ENCODE measurements at places on chromosomes 11 and 22.

DNA sequence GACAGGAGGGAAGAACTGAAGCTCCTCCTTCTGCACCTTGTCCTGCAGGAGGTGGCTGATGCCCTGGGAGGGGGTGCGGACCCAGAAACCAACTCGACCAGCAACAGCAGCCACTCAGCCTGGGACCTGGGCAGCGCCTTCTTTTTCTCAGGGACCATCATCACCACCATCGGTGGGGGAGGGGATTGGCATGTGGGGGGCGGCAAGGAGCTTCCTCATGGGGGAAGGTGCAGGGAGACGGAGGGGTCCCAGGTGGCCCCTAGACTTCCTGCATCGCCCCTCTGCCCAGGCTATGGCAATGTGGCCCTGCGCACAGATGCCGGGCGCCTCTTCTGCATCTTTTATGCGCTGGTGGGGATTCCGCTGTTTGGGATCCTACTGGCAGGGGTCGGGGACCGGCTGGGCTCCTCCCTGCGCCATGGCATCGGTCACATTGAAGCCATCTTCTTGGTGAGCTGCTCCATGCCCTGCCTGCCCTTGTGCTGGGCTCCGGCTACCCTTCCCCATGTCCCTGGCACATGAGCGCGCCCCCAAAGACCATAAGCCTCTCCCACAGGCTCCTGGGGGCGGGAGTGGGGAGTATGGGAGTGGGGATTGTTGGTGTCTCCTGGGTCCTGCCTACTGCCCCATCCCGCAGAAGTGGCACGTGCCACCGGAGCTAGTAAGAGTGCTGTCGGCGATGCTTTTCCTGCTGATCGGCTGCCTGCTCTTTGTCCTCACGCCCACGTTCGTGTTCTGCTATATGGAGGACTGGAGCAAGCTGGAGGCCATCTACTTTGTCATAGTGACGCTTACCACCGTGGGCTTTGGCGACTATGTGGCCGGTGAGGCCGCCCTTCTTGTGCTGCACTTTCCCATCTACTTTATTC lies 3.1 kb upstream of the CATSPERZ start:
- no peak for DNase-seq

- DNase-seq = no peak
Observed at GRCh38 chr11:95682552-95682951, 107.0 kb downstream of the FAM76B start.

GRCh38 chr22:20391222-20391621 lies 2.7 kb upstream of the ZNF74 start:
- DNase-seq = no peak

DNA sequence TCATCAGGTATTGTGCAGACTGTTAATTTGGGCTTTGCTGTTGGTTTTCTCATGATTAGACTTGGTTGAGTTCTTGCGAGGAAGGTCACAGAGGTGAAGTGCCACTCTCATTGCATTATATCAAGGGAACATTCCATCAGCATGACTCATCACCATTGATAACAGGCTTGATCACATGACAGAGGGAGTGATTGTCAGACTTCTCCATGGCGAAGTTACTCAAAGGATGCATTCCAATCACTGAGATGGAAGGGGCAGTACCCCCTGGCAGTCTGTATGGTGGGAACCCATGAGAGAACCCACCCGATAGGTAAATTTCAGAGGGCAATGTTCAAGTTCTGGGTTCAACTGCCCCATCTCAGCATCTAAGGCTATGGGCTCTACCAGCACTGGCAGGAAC lies 19.4 kb upstream of the P2RY2 start:
- no peak for DNase-seq

DNA sequence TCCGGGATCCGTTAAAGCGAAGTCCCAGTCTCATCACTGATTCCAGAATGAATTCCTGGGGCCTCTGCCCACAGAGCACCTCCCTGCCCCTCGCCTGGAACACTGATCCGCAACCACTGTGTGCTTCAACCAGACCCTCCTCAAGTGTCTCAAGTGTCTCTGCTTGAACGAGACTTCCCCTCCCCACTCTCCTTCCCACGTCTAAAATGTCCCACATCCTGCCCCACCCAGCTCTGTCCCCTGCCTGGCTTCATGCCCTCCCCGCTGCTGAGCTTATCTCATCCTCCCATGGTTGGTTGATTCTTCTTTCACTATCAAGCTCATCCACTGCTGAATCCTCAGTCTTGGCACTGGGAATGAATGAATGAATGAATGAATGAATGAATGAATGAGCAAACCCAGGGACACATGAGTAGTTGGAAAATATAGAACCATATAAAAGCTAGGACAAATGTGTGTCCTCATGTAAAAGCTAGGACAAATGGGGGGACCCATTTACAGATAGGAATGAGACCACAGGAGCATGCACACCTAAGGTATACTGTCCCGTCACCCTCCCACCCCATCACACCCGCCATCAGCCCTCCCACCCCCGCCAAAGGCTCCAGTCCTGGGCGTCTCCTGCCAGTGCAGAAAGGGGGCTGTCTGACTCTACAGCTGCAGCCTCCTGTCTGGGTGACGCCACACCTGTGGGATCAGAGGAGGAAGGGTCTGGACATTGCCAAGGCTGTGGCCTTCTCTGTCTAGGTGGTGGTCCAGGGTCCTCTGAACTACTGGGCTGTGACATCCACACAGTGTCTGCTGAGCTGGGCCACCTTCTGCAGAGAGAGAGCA lies 71.4 kb upstream of the LINC01488 start:
- DNase-seq = no peak

DNA sequence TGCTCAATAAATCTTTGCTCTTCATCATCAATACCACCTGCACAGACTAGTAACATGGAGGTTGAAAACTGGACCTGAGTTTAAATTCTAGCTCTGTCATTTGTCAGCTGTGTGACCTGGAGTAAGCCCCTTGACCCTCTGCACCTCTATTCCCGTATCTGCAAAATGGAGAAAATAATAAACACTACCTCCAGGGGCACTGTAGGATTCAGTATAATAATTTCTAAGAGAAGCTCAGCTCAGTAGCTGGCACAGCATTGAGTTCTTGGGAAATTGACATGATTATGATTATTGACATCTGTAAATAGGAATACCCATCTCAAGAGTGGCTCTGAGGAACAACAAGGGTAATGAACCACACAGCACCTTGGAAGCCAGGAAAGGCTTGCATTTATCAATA lies 78.4 kb downstream of the MN1 start:
- DNase-seq = no peak
